ENCODE measurements at places on chromosomes 2 and 18.

DNA sequence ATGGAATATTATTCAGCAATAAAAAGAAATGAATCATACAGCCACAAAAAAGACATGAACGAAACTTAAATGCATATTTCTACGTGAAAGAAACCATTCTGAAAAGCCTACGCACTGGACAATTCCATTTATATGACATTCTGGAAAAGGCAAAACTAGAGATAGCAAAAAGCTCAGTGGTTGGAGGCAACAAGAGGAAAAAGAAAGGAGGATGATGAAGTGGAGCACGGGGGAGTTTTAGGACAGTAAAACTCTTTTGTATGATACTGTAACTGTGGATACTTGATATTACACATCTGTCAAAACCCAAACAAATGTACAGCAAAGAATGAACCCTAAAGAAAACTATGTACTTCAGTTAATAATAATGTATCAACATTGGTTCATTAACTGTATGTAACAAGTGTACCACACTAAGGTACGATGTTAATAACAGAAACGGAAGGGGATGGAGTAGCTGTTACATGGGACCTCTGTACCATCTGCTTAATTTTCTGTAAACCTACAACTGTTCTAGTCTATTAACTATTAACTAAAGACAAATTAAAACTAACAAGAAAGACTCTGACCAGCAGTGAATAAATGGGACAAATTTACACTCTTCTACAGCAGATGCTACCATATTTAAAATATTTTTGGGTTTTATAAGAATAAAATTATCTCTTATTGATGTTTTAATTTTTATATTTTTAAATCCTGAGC, 31.5 kb downstream of the ROCK2 start:
- no peak for DNase-seq

- no peak for DNase-seq
Measured at GRCh38 chr2:14563324-14563723, 69.2 kb upstream of the LRATD1 start.

DNA sequence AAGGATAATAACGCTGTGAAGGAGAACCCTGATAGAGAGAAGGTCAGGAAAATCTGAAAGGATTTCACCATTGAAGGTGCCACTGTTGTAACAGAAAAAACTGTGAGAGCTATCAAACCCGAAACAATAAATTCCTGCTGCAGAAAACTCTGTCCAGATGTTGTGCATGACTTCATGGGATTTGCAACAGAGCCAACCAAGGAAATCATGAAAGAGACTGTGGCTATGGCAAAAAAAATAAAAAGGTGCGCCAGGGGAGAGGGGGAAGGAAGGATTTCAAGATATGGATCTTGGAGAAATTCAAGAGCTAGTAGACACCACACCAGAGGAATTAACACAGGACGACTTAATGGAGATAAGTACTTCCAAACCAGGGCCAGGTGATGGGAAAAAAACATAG, 88.0 kb downstream of the LDLRAD4 start:
- DNase-seq: no peak

- DNase-seq: no peak
Measured at GRCh38 chr2:20475567-20475952, 28.7 kb downstream of the RHOB start.

- no peak for DNase-seq
Measured at GRCh38 chr2:182280118-182280517, 146.7 kb downstream of the PDE1A start.

- DNase-seq: no peak
Measured at GRCh38 chr2:23545396-23545795, 160.4 kb downstream of the KLHL29 start.

GRCh38 chr2:110980339-110981062, 140.2 kb upstream of the BCL2L11 start:
- DNase-seq: no peak

DNA sequence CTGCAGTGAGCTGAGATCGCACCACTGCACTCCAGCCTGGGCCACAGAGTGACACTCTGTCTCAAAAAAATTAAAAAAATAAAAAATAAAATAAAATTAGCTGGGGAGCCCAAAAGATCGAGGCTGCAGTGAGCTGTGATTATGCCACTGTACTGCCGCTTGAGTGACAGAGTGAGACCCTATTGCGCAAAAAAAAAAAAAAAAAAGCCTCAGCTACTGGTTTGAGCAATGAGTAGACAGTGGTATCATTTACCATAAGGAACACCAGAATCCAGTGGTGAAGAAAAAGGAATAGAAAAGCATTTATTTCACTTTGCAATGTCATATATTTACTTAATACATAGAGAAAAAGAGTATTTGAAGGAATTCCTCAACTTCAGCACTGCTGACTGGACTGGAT, 3.0 kb downstream of the SAP130 start:
- DNase-seq: no peak

- no peak for DNase-seq
Measured at GRCh38 chr2:179410552-179411356, 146.1 kb upstream of the SESTD1 start.

DNA sequence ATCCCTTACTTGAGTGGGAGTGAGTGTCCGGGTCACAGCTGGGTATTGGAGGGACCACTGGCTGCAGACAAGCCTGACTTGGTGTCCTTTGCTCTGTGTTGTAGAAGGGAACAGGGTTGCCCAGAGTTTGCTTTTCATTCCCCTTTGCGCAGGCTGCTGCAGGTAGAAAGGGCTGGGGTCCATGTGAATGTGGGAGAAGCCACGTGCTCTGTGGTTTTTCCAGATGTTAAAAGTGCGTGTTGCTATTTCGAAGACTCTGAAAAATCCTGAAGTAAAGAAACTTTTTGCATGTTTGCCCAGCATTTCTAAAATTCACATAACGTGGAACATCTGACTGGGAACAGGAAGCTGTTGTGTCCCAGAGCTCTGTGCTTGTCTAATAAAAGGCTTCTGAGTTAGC, 28.8 kb downstream of the GLI2 start:
- no peak for DNase-seq

GRCh38 chr2:154623819-154624218, 74.7 kb upstream of the KCNJ3 start:
- no peak for DNase-seq

DNA sequence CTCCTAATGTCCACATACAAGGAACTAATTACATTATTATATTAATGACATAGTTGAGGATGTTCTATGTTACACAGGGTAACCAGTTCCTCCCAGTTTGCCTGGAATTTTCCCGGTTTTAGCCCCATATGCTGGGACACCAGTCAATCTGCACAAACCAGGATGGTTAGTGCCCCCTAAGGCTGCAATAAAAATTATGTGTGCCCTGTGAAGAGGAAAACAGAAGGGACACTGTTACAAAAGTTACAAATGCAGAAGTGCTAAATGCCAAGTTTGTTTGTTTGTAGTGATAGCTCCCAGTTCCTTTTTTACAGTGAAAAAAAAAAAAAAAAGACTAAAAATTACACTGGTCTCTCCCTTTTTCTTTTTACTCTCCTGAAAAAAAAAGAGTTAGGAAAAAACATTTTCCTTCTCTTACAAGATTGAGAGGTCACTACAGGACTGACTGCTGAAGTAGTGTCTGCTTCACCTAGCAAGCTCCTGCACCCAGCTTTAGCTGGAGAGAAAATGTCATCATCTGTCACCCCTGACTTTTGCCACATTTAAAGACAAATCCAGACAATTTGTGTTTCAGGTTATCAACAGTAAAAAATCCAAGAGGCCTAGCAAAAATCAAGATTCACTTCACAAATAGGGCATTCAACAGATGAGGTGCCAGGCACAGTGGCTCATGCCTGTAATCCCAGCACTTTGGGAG, 3.2 kb downstream of the ANKRD44 start:
- DNase-seq: no peak

- peak; percentile 39 for DNase-seq
Measured at GRCh38 chr2:54570925-54571694, 115.0 kb downstream of the SPTBN1 start.

DNA sequence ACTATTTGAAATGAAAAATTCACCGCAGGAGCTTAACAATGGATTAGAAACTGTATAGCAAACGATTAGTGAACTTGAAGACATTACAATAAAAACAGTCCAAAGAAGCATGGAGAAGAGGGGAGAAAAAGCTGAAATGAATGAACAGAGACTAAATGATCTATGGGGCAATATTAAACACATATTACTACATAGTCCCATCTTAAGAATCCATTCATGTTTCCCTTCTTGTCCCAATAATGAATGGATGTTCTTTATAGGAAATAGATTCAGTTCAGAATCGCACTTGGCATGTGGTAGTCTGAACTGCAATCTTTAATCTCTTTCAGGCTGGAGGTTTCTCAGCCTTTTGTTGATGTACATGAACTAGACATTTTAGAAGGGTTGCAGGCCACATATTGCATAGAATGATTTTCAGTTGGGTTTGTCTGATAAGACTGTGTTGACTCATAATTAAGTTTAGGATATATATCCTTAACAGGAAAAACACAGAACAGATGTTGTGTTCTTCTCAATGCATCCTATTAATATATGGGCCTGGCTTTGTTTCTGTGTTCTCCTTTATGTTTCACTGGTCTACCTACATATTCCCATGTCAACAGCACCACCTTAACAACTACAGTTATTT, 27.9 kb downstream of the CCDC88A start:
- DNase-seq: no peak

GRCh38 chr2:181655519-181655918, 1.4 kb downstream of the CERKL start:
- no peak for DNase-seq

- no peak for DNase-seq
Measured at GRCh38 chr2:237723023-237723422, 75.6 kb upstream of the RBM44 start.

DNA sequence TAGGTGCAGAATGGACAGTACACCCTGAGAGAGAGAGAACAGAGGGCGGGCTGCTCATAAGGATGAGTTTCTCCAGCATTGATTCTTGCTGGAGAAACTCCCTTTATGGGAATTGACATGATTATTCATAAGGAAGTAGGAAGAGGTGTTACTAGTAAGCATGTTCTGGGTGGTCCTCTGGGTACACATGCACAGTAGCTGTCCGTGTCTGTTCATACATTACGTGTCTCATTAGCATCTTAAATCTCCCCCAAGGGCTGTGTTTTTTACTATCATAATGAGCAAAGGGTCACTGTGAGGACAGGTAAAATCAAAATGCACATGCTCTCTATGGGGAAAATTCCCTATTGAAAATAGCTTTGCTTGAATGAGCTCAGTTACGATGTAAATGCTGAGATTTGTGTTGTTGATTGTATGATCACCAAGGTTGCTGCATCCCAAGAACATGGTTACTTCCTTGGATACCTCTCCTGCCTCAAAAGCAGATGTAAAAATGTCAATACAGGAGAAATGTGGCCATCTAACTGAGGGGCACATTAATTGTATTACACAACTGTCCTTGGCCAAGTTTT, 238.9 kb downstream of the CDH20 start:
- DNase-seq: no peak

- no peak for DNase-seq
Measured at GRCh38 chr18:23138471-23138870, 3.2 kb downstream of the CABLES1 start.

Data from stimulated activated CD8-positive, alpha-beta memory T cell treated with anti-CD3 and anti-CD28 coated beads, Interleukin-2, amount 100 ng/mL, for 1 hour (primary cell).